ENCODE measurements at places on chromosomes 1 and 21. TPM values are rescaled to one million over a fixed set of nuclear protein-coding genes. Genes with fewer than 3 reads are reported as not detected.
A peak's percentile ranks its signal among the peaks of the same experiment; 100 is the strongest.

- H3K4me3 ChIP-seq: no peak overlapping the region
- H3K4me1 ChIP-seq: no peaks in the 10 kb centered on the region
- H3K27ac ChIP-seq: no peak overlapping the region
- peaks cover 28% of the 10 kb centered on the region for H3K27me3 ChIP-seq
- H3K36me3 ChIP-seq: no peaks in the 10 kb centered on the region
These were observed 4.8 kb upstream of the TFF3 start for GRCh38 chr21:42319851-42320572.

DNA sequence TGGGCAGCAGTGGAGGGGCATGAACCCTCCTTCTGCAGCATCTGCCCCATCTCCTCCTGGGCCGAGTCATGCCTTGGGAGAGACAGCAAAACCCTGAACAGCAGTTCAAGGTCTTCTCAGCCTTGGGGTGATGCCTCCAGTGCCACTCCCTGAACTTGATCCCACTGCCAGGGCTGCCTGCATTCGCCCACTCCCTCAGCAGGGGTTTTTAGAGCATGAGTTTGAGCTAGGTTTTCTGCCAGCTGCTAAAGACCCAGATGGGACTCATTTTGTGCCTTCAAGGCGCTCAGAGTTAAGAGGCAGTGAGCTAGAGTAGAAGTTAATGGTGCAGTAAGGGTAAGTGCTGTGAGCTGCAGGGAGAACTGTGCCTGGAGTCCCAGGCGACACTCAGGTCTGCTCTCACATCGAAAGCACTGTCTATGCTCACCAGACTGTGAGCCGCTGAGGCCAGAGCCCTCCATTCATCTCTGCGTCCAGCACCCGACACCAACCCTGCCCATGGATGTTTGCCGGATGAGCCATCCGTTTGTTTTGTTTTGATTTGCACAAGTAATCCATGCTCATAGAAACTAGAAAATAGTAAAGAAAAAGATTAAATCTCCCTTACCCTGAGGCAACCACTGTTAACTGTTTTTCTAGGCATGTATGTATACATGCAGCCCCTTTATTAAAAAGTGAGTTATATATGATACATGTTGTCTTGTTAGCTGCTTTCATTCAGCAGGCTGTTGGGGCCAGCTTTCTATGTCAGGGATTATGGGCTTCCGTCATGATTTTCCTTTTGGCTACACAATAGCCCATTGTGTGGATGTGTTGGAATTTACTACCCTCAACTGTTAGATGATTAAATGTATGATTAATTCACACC is 67.8 kb downstream of the VPS26C start:
- no peaks in the 10 kb centered on the region for H3K27me3 ChIP-seq
- no peak overlapping the region for H3K27ac ChIP-seq
- no peaks in the 10 kb centered on the region for H3K4me1 ChIP-seq
- peaks cover 65% of the 10 kb centered on the region for H3K36me3 ChIP-seq
- H3K4me3 ChIP-seq: no peak overlapping the region

Gene CLCA2
- total RNA-seq: 0.11 TPM

GRCh38 chr1:65958561-65959350 is 166.1 kb downstream of the PDE4B start:
- H3K4me1 ChIP-seq: peaks cover 22% of the 10 kb centered on the region
- H3K4me3 ChIP-seq: no peak overlapping the region
- no peaks in the 10 kb centered on the region for H3K27me3 ChIP-seq
- no peak overlapping the region for H3K27ac ChIP-seq

DNA sequence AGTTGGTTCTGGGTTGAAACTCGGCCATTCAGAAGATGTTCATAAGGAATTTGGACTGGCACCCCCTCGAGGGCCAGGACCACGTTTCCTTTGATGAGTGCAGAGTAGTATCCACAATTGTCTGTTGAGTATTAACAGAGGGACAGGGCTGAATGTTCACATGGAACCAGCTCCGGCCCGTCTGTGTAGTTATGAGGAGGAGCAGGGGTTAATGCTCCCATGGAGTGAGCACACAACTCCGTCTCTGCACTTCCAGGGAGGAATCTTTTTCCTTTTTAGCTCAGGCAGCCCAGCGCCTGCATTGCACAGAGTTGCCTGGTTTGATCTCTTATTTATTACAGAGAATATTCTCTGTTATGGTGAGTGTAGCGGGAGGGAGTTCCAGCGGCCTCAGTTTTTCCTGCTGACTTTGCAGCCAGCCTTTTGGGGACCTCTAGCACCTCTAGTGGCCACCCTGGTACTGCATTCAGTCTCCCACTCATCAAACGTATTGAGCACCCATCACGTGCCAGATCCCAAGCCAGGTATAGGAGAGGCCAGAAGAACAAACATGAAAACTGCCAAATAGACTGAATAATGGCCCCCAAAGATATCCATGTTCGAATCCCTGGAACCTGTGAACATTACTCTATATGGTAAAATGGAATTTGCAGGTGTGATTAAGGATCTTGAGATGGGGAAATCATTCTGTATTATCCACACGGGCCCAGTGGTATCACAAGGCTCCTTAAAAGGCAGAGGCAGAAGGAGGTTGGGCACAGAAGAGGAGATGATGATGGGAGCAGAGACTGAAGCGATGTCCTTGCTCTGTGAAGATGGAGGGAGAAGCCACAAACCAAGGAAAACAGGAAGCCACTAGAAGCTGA is 167.7 kb upstream of the CSF3R start:
- peak; percentile 35 for DNase-seq
- H3K4me1 ChIP-seq: no peaks in the 10 kb centered on the region
- no peaks in the 10 kb centered on the region for H3K36me3 ChIP-seq
- H3K27me3 ChIP-seq: peaks cover 81% of the 10 kb centered on the region

Gene CSF3R
- total RNA-seq: 2.8 TPM

- H3K27ac ChIP-seq: no peak overlapping the region
- DNase-seq: no peak
- no peaks in the 10 kb centered on the region for H3K36me3 ChIP-seq
- no peak overlapping the region for H3K4me3 ChIP-seq
- peaks cover 4% of the 10 kb centered on the region for H3K4me1 ChIP-seq
- H3K27me3 ChIP-seq: no peaks in the 10 kb centered on the region
These were observed 458.5 kb upstream of the DEPDC1 start for GRCh38 chr1:68955424-68955823.

GRCh38 chr1:115641762-115642167 is at the start of gene VANGL1:
Gene VANGL1 (plus strand): TSS chr1:115641970. CDS start chr1:115651414, 9,444 bp downstream.
- peaks cover 10% of the 10 kb centered on the region for H3K4me1 ChIP-seq
- DNase-seq: peak; percentile 58
- H3K27ac ChIP-seq: peak within 1 kb of the TSS; percentile 93
- peak within 1 kb of the TSS; percentile 89 for H3K4me3 ChIP-seq

DNA sequence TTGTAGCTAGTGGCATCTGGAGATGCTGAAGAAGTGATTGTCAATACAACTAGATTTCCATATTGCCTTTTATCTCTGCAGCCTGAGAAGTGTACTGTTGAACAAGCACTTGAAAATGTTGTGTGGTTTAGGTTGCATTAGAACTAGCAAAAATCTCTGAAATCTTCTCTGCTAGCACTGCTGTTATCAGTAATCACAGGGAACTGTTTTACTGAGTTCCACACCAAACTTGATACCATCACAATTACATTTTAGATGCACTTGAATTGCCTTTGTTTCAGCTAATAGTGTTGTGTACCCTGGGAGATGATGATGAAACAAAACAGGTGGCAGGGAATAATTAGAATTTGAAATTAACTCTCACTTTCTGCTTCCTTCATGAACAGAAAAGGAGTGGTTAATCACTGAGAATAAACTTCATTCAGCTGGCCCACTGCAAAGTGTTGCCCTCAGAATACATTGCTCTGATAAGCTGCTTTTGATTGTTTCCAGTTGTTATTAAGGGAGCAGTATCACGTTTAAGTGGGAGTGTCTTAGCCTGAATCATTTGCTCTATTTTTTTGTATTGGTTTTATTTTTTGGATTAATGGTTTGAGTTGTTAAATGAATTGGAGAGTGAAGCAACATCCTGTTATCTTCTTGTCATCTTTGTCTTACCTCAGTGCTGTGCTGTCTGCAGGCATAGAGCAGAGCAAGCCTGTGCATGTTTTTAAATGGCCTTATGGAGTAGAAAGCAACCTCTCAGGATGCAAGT is 13.0 kb downstream of the FAM20B start:
- no peaks in the 10 kb centered on the region for H3K27me3 ChIP-seq
- DNase-seq: no peak
- no peak overlapping the region for H3K4me3 ChIP-seq

Gene C1orf94
- total RNA-seq: not detected

All from mesothelial cell of epicardium (in vitro differentiated cells).